DMS153 (cell line): ENCODE measurements at places on chromosomes 3 and 15.

- no peak for DNase-seq
These were observed 542 bp downstream of the GABRA5 start for GRCh38 chr15:26867200-26868007.

DNA sequence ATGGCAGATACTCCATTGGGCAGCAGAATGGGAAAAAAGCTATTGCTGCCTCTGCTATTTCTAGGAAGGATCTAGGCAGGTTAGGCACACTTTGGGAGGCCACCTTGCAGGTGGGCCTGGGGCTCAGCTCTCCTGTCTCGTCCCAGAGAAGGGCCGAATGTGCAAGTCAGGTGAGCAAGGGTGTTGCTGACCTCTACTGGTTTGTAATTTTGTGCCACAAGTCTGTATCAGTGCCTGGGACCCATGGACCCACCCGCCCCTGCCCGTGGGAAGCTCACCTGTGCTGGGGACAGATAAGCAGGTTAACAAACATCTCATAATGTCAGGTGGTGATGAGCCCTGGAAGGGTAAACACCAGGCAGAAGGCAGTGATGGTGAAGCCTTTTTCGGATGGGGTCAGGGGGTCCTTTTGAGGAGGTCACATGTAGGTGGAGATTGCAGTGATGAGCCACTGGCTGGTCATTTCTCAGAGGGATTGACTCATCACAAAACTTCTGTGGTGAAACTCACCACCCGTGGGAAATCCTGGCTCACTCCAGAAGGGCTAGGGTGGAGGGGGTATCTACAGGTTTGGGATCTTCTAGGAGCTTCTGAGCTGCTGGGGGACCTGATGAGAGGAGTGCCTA, 161.3 kb downstream of the KLF13 start:
- DNase-seq = no peak

DNA sequence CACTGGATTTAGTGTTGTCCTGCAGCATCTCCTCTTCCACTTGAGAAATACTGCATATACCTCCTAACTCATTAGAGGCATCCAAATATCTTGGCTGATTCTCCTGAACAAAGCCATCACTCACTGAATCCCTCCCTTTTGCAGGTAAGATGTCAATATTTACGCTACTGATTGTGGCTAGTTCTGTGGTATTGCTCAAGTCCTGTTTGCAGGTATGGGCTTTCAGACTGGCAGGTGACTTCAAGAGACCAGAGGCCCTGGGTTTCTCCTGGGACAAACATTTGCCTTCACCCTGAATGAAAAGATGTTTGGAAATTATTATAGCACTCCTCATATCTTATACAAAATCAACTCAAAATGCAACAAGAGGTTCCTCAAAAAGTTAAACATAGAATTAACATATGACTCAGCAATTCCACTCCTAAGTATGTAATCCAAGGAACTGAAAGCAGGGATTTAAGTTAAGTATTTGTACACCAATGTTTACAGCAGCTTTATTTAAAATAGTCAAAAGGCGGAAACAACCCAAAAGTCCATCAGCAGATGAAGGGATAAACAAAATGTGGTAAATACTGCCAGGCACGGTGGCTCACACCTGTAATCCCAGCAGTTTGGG, 18.6 kb downstream of the NEK4 start:
- no peak for DNase-seq

GRCh38 chr3:170062068-170062467, 24.3 kb downstream of the GPR160 start:
- no peak for DNase-seq

DNA sequence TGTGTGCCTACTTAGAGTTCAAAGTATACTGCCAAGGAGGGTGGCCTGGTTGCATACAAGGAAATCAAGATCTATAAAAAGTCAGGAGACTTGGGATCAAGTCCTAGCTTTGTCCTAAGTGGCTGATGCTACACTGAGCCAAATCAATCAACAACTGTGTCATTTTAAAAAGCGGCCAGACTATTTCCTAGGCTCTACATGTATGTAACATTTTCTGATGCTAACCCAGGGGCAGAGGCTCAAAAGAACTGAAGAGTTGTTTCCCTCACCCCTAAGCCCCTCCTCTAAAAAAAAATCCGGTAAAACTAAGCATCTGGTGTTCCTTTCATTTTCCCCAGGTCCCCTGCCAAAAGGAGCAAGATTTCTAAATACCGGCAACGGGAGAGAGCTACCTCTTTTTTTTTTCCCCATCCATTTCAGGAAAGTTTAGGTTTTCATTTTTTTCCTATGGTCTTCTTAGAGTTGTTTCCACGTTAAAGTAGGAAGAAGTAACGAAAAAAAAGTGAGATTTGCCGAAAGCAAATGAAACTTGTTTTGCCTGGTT, 18.8 kb upstream of the CHD2 start:
- no peak for DNase-seq

DNA sequence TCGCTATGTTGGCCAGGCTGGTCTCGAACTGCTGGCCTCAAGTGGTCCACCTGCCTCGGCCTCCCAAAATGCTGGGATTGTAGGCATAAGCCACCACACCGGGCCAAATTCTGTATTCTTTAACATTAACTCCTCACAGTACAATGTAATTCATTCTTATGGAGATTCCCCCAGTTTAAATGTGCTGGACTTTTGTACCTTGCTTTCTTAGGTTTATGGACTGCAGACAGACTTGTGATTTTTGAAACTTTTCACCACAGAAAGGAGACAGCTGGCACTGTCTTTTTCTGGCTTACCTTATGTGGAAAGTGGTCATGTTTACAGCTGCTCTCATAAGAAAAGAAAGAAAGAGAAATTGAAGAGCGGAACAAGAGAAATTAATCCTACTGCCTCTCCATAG, 103.8 kb downstream of the IQCH start:
- DNase-seq = no peak

DNA sequence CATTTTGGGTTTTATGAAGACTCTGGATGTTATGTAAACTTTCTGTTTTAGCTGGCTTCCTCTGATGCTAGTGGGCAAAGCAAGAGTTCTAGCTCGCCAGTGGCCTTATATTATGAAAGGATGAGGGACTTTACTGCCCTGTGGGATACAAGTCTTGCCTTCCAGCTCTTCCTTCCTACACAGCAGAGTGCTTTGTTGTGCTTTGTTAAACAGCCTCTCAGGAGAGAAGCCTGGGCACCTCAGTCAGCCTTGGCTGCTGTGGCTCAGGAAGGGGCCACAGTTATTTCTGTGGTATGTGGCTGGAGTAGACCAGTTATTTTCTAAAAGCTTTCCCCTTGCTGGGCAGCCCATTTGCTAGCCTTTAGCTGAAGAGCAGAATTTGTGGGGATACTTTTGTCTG, 69.5 kb upstream of the SUCLG2 start:
- DNase-seq = no peak

DNA sequence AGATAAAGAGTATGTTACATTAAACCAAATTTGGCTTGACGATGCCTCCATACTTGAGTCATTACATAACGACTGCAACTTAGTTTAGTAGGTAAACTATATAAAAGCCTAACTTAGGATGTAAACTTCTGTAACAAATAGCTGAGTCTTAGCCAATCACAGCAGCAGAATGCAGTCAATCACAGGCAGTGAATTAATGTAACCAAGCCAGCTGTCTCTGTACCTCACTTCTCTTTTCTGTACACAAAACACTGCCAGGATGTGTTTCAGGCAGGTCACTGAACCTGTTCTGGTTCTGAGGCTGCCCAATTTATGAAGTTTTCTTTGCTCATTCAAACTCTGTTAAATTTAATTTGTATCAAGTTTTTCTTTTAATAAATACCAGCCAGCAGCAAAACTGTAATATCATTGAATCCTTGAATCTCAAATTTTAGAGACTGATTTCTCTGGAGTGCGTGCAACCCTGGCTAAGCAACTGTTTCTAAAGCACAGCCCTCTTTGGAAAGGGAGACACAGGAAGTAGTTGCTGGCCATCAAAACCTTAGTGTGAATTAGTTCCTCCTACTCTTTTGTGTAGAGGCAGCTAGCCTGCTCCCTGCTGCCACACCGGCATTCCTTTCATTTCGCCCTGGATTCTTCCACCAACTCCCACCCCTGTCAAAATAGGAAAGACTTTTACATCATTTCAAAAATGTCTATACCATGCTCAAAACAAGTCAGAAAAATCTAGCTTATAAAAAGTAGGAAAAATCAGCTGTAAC, 15.2 kb downstream of the RFTN1 start:
- DNase-seq = no peak

DNA sequence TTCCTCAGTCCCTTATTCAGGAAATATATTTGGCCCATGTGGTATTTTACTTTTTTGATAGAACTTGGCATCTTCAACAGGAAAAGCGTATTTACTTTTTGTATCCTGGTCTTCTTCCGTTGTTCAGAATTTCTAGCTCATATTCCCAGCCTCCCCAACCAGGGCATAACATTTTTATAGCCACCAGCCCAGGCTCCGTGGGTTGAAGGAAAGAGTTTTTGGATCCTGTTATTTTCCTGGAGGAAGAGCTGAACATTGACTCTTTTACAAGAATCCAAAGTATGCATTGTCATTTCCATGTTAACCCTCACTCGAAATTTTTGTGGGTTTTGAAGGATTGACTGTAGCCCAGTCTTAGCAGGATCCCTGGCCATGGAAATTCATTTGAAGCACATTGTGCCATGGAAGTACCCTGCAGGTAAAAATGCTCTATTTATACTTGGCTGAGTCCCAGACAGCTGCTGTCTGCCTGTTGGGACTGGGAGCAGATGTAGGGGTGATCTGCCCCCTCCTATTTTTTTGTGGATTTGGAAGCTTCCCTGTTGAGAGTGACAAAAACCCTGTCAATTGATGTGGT, 98.8 kb downstream of the AKAP13 start:
- no peak for DNase-seq

DNA sequence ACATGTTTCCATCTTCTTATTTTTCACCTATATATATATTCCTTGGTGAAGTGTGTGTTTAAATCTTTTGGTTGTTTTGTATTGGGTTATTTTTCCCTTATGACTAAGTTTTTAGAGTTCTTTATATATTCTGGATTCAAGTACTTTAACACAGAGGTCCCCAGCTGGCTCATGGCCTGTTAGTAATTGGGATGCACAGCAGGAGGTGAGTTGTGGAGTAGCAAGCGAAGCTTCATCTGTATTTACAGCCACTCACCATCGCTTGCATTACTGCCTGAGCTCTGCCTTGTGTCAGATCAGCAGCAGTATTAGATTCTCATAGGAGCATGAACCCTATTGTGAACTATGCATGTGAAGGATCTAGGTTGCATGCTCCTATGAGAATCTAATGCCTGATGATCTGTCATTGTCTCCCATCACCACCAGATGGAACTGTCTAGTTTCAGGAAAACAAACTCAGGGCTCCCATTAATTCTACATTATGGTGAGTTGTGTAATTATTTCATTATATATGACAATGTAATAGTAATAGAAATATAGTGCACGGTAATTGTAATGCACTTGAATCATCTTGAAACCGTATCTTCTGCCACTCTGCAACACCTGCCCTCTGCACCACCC, 151.6 kb downstream of the RSRC1 start:
- no peak for DNase-seq

GRCh38 chr3:98331329-98331728, 22.3 kb upstream of the OR5K4 start:
- no peak for DNase-seq

GRCh38 chr15:64412216-64412615, 24.6 kb downstream of the TRIP4 start:
- no peak for DNase-seq

DNA sequence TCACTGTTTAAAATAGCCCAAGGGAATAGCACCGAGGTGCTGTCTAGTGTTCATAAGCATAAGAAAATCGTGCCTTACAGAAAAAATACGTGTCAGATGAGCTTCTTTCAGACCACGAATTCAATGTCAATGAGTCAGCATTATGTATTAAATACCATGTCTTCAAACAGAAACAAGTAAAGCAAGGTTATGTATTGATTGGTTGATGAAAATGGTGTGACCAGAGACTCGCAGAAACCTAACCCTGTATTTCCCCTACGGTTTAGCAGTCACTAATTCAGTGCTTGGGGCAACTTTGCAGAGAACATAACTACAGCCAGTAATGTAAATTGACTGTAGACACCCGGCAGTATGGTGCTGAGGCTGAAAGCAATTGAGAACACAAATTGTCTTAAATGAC, 307.7 kb downstream of the IL5RA start:
- no peak for DNase-seq

DNA sequence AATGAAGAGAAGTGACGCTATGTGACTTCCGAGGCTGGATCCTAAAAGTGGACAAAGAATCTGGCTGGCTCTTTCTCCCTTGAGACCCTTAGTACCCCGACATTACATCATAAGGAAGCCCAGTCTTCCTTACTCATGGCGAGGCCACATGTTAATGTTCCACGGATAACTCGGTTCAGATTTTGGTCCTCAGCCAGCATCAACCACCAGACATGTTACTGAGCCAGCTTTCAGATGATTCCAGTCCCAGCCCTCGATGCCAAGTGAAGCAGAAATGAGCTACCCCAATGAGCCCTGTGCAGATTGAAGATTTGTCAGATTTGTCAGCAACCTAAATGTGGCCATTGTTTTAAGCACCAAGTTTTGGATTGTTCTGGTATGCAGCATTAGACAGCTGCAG, 46.6 kb downstream of the SLCO2A1 start:
- no peak for DNase-seq

- no peak for DNase-seq
These were observed 276.2 kb upstream of the CNTN6 start for GRCh38 chr3:816605-817004.

DNA sequence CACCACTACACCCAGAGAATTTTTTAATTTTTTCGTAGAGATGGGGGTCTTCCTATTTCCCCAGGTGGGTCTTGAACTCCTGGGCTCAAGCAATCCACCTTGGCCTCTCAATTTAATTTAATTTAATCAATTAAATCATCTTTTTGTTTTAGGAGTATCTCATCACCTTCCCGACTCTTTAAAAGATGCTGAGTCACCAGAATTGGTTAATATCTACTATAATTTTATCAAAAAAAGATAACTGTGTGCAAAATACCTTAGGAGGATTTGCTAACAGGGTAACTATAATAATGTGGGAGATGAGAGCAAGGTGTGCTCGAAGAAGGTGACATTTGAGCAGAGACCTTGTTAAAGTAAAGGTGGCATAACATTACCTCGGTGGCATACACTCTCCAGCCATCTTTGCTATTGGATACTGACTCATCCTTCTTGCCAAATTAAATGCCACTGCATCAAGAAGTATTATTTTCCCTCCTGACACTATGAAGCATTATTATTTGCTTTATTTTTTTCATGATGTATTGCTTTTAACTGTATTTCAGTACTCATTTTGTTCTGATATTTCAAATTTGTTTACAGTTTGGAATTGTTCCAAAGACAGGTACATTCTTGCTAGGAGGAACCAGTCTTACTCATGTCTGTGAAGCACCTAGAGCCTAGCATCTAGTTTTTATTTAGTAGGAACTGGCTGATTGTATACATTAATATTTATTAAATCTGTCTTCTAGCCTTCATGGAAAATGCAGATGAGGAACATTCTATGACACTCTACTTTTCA, 200.7 kb downstream of the MBNL1 start:
- no peak for DNase-seq

DNA sequence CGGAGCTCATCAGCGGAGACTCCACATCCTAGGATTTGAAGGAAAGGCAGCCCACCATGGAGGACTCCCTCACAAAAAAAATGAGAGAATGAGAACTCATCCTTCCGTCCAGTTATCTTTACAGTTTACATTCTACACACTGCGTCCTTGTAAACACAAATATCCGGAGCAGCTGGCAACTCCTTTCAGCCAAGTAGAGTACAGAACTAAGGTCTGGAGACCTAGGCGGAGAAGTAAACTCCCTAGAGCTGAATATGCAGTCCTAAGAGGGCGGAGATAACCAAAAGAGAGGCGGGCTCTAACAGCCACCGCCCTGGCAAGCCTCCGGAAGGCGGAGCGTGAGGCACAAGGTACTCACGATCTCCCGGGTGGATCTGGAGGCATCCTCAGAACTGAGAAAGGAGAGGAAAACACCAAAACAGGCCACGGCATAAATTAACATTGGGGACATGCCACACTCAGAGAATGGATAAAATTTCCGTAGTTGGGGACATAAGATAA, 924 bp upstream of the SIN3A start:
- no peak for DNase-seq
